Calu3 (cell line): ENCODE measurements at places on chromosomes 16 and 17.

DNA sequence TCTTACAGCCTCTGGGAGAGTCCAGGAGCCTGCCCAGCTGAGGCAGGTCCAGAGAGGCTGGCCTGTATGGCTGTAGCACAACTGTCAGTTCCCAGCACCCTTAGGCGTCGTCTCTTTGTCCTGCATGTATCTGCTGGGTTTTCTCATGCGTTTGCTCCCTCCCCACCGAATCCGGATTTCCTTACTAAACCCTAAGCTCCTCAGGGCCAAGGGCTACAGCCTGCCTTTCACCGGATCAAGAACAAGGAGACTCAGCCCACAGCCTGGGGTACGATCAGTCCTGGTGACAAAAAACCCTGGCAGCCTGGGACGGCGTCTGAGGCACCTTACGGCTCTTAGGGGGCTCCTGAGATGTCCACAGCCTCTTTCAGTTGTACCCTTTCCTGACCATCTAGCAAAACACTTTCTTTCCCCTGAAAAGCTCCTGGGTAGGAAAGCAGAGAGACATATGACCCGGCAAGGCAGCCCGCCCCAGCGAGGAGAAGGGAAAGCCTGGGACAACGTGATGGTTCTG, 12.2 kb downstream of the HIC1 start:
- DNase-seq, result no peak

- DNase-seq, result no peak
These were observed 1380.6 kb downstream of the CDH8 start for GRCh38 chr16:60655514-60656153.

- no peak for DNase-seq
These were observed 3.9 kb downstream of the SPNS2 start for GRCh38 chr17:4502466-4503154.

DNA sequence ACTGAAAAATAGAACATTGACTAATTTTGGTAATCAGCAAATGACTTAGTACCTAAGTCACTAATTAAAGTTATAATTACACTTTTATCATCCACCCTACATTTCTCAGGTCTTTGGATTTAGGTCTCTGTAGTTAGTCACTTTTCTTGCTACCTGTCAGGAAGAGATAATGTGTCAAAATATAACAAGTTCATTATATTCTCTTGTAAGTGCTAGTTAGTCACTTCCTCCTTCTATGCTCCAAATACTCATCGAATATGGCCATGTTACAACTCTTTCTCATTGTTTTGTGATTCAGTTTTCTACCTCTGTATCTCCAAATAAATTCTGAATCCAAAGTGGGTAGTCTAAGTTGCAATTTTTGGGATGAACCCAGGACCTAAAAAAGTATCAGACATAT, 163.5 kb upstream of the KIF2B start:
- no peak for DNase-seq

DNA sequence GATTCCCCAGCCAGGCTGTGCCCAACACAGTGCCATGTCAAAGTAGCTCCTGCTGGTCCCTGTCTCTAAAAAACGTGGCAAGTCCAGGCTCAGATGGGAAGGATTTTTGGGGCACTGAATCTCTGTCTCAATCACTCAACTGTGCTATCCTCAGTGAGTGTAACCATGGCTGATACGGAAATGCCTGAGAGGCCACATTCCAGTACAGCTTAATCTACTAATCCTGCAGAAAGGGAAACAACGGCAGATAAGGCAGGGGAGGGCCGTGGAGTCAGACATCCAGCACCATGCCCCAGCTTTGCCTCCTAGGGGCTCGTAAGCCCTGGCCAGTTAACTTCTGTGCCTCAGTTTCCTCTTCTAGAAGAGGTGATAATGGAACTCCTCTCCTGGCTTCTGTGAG, 251.7 kb downstream of the CPPED1 start:
- no peak for DNase-seq

DNA sequence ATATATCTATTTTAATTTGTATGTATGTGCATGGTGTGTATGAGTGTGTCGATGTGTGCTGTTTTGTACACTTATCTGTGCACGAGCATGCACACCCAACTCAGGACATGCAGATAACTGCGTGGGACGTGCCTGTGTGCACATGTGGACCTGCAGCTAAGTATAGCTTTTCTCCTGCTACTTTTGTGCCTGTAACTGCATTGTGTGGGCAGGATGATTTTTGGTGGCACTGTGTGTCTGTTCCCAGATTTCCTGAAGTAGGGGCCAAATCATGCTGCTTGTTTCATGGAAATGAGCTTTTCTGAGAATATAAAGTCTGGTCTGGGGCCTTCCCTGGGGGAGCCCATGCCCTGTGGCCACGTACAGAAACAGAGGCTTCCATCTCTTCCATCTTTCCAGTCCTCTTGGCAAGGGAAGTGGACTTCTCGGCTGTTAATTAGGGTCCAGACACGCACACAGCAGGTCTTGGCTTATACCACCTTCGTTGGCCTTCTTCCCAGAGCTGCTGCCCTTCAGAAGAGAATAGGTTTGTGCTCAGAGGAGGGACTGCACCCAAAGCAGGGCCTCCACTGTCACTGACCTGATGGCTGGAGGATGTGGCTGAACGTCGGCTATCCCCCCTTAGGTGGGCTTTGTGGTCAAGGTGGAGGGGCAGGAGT, 30.2 kb downstream of the SPNS3 start:
- no peak for DNase-seq
